ENCODE measurements at places on chromosomes 2 and 18. TPM values are rescaled to one million over a fixed set of nuclear protein-coding genes. Genes with fewer than 3 reads are reported as not detected.

DCDC2C gene
- total RNA-seq = not detected

KCNIP3 gene
- total RNA-seq = 1.7 TPM

REEP1 gene
- total RNA-seq = not detected

LOXHD1 gene
- not detected for total RNA-seq

PCGF1 gene
- total RNA-seq = 31.3 TPM

TLX2 gene
- not detected for total RNA-seq

FHL2 gene
- 120 TPM for total RNA-seq

SUCLG1 gene
- total RNA-seq = 71.1 TPM

ASXL2 gene
- total RNA-seq = 4.6 TPM

VIT gene
- total RNA-seq = 0.77 TPM

UBXN2A gene
- 13.9 TPM for total RNA-seq

C2orf92 gene
- total RNA-seq = 0.77 TPM

POTEC gene
- not detected for total RNA-seq

DPYSL5 gene
- total RNA-seq = not detected

MSTN gene
- total RNA-seq = 0.26 TPM

TRIM54 gene
- not detected for total RNA-seq

SFXN5 gene
- 13.9 TPM for total RNA-seq

OTOF gene
- total RNA-seq = not detected

UGT1A1 gene
- not detected for total RNA-seq

VWA3B gene
- total RNA-seq = 0.26 TPM

DNER gene
- 0.26 TPM for total RNA-seq

KCNJ3 gene
- total RNA-seq = not detected

APCDD1 gene
- 17.3 TPM for total RNA-seq

PTPRM gene
- total RNA-seq = 42.9 TPM

ELOA2 gene
- total RNA-seq = not detected

KLHL41 gene
- total RNA-seq = 3.8 TPM

RTP5 gene
- not detected for total RNA-seq

TMEM18 gene
- total RNA-seq = 17.7 TPM

AKAIN1 gene
- not detected for total RNA-seq

TIMM21 gene
- 21.6 TPM for total RNA-seq

AQP12B gene
- not detected for total RNA-seq

GALR1 gene
- not detected for total RNA-seq

UGT1A3 gene
- total RNA-seq = not detected

NTSR2 gene
- total RNA-seq = under 0.01 TPM

SLC9A4 gene
- total RNA-seq = not detected

CHRND gene
- total RNA-seq = not detected

HOXD13 gene
- not detected for total RNA-seq

ALLC gene
- total RNA-seq = not detected

SAG gene
- not detected for total RNA-seq

PARD6G gene
- total RNA-seq = 2.1 TPM

CLHC1 gene
- total RNA-seq = 7.2 TPM

AUP1 gene
- 73.7 TPM for total RNA-seq

LINC00305 gene
- not detected for total RNA-seq

HK2 gene
- 19.3 TPM for total RNA-seq
